Fibroblast of the aortic adventitia (primary cell): ENCODE measurements at places on chromosomes 11 and 22.

GRCh38 chr11:74506823-74507222 is 13.3 kb upstream of the LIPT2 start:
- DNase-seq: peak; percentile 2

GRCh38 chr11:20611892-20612291 is 12.5 kb downstream of the SLC6A5 start:
- DNase-seq: peak; percentile 25

DNA sequence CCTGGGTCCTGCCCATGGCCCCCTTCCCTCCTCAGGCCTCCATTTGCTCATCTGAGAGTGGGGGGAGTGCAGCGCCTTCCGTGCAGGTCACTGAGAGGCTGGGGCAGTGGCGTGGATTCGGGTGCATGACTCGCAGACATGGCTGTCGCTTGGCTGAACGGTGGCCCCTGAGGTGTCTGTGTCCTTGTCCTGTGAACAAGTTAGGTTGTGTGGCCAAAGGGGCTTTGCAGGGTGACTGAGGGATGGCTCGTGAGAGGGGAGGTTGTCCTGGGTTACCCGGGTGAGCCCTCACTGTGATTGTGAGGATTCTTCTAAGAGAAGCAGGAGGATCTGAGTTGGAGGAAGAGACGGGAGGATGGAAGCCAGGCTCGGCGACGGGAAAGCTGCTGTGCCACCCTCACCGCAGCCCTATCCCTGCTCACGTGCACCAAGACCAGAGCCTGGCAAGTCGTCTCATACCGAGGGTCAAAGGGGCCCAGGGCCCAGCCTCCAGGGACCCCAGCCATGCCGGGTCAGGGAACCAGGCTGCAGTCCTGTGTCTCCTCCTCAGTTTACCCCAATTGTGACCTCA is 79.1 kb downstream of the KCNQ1 start:
- DNase-seq: no peak

DNA sequence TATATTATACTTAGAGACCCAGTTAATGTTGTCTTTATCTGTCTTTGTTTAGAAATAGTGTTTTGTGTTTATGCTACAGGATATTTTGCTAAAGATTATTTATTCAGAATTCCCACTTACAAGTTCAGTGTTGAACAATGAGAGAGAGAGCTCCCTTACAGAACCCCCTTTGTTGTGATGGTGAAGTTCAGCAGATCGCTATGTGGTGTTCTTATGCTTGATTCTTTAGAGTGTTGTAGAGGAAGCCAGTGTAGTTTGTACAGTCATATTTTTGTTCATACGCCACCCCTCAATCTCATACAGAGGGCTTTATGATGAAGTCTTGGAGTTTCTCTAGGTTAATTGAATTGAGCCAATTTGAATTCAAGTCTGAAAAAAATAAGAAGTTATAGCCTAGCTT is 150.2 kb downstream of the TMEM135 start:
- no peak for DNase-seq

DNA sequence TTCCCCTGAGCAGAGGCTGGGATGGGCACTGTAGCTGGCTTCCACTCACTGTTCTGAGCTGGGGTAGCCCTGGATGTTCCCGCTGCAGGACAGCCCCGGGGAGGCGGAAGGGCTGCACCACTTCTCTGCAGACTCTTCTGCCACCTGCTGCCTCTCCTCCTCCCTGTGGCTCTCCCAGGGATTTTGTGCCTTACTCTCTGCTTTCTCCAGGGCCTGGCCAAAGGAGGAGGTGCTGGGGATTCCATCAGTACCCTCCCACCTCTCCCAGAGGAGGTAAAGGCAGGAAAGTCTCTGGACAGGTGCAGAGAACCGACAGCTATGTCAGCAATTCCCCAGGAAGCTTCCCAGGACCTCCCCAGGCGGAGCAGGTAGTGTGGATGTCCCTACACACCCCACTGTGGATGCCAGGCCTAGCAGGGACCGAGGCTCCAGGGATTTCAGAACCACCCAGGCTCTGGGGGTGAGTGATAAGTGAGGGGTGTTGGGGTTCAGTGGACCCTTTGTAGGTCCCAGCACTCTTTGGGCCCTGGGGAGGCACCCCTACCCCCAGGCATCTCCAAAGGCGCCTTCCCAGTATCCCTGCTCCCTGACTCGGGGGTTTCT is 11.3 kb downstream of the DUSP8 start:
- no peak for DNase-seq

GRCh38 chr11:32115446-32115845 is 24.6 kb downstream of the RCN1 start:
- no peak for DNase-seq

DNA sequence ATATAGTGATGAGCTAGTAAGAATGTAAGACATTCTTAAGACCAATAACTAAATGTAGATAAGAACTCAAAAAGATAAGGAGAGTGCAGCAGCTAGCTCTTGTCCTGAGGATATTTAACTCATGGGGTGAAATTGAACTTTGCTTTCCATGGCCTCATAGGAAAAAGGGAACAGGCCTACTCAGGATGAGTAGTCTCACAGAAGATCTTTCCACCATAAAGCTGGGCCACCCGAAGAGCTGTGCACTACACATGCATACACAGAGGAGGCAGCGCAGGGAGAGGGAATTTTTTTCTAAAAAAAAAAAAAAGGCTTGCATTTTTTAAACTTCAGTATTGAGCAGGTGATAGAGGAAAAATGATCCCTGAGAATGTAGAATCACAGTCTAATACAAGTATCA is 59.9 kb upstream of the CFAP300 start:
- DNase-seq: no peak

DNA sequence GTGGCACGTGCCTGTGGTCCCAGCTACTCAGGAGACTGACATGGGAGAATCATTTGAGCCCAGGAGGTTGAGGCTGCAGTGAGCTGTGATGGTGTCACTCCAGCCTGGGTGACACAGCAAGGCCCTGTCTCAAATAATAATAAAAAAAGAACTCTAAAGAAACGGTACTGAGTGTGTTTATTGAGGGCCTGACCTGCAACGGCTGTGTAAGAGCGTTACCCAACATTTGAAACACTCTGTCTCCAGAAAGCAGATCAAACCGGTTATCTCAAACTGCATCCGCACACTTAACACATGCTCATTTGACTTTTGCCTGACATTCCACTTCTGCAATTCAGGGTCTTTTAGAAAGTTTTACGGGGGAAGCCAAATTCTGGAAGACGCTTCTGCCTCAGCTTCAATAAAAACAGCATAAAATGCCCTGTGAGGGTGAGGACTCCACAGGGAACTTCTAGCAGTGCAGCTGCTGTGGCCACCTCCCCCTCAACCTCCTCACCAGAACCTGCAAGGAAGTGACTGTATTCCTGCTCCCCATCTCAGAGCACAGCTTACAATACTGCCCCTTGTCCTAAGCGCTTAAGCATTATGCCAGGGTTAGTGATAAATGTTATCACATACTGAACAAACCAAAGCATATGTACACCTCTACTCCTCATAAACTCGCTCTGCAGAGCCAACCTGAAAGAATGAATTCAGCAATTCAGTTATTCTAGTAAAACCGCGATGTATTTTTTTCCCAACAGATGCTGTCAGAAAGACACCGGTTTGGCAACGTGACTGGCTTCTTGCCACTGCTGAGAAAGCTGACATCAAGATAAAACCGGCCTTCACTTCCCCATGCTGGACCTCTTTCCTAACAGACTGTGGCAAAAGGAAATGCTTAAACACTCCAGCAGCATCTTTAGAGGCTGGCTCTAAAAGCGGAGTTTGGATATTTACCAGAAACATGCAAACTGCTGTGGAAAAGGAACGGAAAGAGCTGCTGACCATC is 52.2 kb downstream of the PRDM10 start:
- peak; percentile 75 for DNase-seq

- no peak for DNase-seq
Measured at GRCh38 chr11:21635394-21636145, 557.3 kb upstream of the ANO5 start.

GRCh38 chr11:75245356-75246005 is 4.9 kb downstream of the TPBGL start:
- DNase-seq: no peak

DNA sequence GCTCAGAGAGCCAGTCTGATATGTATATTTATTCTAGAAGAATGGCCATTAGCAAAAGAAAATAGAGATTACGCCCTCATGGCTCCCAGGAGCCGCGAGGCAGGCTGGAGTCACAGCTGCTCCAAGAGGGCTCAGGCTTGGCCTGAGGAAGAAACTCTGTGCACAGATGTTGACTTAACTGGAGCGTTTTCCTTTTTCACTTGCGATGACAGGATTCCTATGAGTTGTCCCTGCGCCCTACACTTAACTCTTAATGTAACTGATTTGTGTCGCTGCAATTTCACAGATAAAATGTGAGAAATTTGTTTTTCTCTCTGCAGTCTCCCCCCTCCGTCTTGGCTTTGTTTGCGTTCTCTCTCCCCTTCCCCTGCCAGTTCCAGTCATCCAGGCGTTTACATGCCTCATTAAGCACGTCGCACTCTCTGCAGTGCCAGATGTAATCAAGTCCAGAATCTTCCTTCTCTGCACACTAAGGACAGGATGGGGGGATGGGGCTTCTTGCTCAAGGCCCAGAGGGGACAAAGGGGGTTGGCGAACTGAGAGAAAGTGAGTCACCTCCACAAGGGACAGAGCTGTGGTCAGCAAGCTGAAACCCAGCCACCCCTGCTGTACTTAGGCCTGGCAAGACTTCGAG is 1060.1 kb downstream of the NTM start:
- DNase-seq: no peak

DNA sequence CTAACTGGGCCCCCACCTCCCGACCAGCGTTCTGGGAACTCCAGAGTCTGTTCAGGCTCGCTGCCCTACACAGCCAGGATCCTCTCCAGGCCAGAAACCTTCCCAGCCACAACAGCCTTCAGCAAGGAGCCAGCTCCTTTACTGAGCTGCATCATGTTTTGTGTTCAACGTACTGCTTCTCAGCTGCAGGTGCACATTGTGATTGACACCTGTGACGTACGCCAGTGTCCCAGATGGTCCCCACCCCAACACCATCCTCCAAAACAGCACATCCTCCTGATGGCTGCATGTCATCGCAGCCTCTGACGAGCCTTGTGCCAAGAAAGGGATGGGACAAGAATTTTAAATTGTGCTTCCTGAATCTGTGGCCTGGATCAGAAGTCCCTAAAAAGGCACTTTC is 117.5 kb downstream of the SPATA19 start:
- no peak for DNase-seq

GRCh38 chr11:60059052-60059451 is 2.6 kb downstream of the MS4A3 start:
- DNase-seq: no peak

DNA sequence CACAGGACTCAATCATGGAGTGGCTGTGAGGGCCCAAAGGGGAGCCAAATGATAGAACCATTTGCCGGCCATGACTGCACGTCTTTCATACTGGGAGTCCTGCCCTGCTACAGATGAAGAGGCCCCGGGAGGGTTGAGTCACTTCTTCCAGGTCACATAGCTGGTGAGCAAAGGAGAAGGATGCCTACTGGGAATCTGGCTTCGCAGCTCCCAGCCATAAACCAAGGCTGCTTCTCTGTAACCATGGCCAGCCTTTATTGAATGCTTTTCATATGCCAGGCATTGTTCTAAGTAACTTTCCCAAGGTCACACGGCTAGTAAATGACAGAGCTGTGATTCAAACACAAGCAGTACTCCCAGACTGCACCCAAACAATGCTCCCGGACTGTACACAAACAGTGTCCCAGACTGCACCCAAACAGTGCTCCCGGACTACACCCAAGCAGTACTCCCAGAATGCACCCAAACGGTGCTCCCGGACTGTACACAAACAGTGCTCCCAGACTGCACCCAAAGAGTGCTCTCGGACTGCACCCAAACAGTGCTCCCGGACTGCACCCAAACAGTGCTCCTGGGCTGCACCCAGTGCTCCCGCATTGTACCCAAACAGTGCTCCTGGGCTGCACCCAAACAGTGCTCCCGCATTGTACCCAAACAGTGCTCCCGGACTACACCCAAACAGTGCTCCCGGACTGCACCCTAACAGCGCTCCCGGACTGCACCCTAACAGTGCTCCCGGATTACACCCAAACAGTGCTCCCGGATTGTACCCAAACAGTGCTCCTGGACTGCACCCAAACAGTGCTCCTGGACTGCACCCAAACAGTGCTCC is 89.8 kb downstream of the FBXO7 start:
- DNase-seq: peak; percentile 61

DNA sequence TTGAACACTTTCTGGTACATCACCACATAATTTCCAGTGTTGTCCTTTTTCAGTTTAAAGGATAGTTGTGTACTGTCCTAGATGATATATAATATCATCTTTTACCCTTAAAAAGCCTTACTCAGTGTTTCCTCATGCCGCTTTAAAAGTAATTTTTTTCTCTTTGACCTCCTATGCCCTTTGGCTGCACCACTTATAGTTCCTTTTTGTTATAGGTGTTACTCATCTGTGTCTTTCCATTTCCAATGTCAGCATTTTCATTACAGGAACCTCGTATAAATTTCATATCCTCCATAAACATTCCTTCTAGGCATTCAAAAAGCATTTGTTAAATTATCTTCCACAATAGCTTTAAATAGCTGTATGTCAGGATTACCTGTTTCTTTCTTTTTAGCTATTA is 40.8 kb downstream of the USP47 start:
- no peak for DNase-seq

DNA sequence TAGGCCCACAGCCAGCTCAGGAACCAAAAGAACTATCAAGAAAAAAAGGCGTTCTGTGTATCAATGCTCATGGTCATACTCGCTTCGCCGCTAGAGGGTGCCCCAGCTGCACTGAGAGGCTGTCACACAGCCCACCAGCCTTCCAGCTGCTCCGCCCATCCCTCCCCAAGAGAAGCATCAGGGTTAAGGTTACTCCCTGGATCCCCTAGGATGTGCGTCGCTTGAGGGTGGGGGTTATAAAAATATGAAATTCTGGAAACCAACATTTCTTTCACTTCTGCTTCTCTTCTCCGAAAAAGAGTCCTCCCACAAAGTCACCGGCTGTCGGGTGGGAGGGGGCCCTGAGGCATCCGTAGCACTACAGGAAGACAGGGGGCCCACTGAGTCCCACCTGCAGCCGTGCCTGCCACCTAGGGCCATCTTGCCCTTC is 1.7 kb downstream of the CBX6 start:
- DNase-seq: peak; percentile 82

GRCh38 chr11:128290106-128290840 is 297.1 kb downstream of the ETS1 start:
- peak; percentile 92 for DNase-seq

GRCh38 chr11:119056421-119056999 is 495 bp downstream of the HYOU1 start:
- DNase-seq: no peak

- DNase-seq: no peak
Measured at GRCh38 chr11:61157743-61158142, 3.5 kb downstream of the VPS37C start.

- DNase-seq: no peak
Measured at GRCh38 chr11:120914601-120915000, 109.3 kb upstream of the TBCEL start.

GRCh38 chr11:64490562-64491216 is 100.3 kb upstream of the SLC22A12 start:
- DNase-seq: no peak

DNA sequence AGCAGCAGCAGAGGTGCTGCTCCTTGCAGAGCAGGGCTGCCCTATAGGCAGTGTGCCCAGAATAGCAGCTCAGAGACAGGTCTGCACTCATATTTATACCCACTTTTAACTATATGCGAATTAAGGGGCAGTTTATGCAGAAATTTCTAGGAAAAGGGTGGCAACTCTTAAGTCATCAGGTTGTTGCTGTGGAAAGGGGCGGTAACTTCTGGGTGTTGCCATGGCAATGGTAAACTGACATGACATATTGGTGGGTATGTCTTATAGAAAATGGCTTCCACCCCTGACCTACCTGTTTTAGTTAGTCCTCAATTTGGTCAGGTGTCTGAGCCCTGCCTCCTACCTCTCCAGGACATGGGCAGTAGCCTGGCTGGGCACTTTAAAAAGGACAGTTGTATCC is 122.3 kb downstream of the ATXN10 start:
- DNase-seq: no peak

- no peak for DNase-seq
Measured at GRCh38 chr11:9823887-9824385, 160.1 kb downstream of the SWAP70 start.
